Smooth muscle cell of the coronary artery (primary cell): ENCODE measurements at places on chromosomes 6 and 20. TPM values are rescaled to one million over a fixed set of nuclear protein-coding genes. Genes with fewer than 3 reads are reported as not detected.

Gene ENPP1
- total RNA-seq: 0.98 and 1.5 TPM in 2 replicates

Gene PRDM13
- not detected in 2 replicates for total RNA-seq

Gene PBOV1
- not detected in 2 replicates for total RNA-seq

Gene MUC21
- not detected in 2 replicates for total RNA-seq

Gene TRIM40
- total RNA-seq: under 0.01 TPM in 1 of 2 replicates, not detected in the other

Gene IL20RA
- total RNA-seq: 0.12 TPM in 1 of 2 replicates, not detected in the other

Gene SAPCD1
- 0.53 and 0.70 TPM in 2 replicates for total RNA-seq

Gene TMEM200A
- 43.9 and 71.4 TPM in 2 replicates for total RNA-seq

Gene HFE
- total RNA-seq: 7.1 and 31.2 TPM in 2 replicates

Gene LINC00237
- total RNA-seq: not detected in 2 replicates

Gene LGSN
- total RNA-seq: not detected in 2 replicates

Gene LRRC73
- 0.12 and 0.30 TPM in 2 replicates for total RNA-seq

Gene TNF
- total RNA-seq: not detected in 2 replicates
